ENCODE measurements at places on chromosomes 11 and 22.
A peak's percentile ranks its signal among the peaks of the same experiment; 100 is the strongest.

GRCh38 chr11:94926698-94927237 lies 46.6 kb downstream of the CWC15 start:
- DNase-seq = peak; percentile 35

DNA sequence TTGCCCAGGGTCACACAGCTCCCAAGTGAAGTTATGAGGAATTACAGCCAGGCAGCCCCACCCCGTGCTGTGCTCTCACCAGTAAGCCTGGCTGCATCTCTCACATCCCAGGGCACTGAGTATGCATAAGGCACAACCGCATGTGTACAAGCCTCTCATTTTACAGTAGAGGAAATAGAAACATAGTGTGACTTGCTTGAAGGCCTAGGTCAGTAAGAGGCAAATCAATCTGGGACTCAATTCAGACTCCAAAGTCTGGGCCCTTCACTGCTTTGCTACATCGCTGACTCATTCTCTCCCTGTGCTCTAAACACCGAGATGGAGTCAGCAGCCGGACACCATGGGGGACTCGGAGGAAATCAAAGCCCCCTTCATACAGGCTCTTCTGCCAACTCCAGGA lies 7.9 kb downstream of the ABTB2 start:
- peak; percentile 63 for DNase-seq

- DNase-seq = no peak
Observed at GRCh38 chr22:35886309-35886708, 142.3 kb downstream of the RBFOX2 start.

DNA sequence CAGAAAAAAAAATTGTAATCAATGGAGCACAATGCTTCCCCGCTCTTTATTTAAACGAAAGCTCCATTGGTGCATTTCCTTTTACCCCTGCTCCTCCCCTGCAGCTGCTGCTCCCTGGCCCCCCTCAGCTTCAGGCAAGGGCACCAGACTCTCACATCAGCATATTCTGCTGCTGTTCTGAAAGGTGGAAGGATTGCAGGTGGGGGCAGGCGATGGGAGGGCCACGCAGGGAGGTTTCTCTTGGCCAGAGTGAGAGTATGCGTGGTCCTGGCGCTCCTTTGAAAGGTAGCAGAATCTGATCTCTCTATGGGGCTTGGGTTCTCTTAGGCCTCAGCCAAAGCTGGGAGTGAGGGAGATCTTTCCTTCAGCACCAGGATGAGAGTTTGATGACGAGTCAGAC lies 240.9 kb upstream of the CADM1 start:
- DNase-seq = no peak

DNA sequence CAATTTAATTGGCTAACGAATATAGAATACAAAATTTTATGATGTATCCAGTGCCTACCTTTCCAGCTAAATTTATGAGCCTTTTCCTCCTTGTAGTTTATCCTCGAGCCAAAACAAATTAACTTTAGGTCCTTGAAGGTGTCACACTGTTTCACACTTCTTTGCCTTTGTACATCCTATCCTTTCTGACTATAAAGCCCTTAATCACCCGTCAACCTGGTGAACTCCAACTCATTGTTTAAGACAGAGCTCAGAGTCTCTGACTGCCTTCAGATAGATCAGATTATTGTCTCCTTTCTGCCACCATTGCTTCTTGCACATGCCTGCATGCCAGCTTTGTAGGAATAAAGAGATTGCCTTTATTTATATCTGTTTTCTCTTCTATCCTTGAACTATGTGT lies 58.8 kb downstream of the CNTN5 start:
- DNase-seq = no peak

DNA sequence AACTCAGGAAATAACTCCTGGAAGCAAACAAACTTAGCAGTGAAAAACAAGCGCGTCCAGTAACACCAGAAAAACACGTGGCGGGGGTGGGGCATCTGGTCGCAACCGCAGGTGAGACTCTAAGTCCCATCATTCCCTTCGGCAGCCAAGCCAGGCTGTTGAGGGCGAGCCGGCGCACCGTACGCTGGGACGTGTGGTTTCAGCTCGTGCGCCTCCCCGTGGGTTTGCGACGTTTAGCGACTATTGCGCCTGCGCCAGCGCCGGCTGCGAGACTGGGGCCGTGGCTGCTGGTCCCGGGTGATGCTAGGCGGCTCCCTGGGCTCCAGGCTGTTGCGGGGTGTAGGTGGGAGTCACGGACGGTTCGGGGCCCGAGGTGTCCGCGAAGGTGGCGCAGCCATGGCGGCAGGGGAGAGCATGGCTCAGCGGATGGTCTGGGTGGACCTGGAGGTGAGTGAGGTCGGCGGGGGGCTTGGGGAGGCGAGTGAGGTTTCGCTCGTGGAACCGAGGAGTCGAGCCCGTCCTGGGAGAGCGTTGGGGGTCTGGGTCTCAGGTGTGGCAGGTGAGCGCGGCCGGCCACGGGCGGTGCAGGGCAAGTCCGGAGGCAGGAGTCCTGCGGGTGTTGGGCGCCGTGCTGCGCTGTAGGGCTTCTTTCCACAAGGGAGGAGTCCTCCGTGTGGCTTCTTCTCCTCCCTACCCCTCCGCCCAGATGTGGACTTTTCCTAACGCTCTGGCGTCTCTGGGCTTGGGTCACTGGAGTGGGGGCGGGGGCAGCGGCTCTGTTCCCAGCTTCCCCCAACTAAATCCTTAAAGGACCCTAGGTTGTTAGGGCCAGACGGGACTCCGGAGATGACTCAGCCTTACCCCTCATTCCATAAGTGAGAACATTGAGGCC lies at the start of gene REXO2:
REXO2 (plus strand) TSS at position 239 of the 892 bp plus-strand sequence; CDS start at position 301, 62 bp downstream.
- DNase-seq = peak; percentile 97

- no peak for DNase-seq
Observed at GRCh38 chr11:74141241-74141695, 29.5 kb downstream of the C2CD3 start.

GRCh38 chr22:37674951-37675929 lies at the start of gene LGALS1:
LGALS1 (plus strand) TSS chr22:37675636; CDS start chr22:37675703, 67 bp downstream.
- DNase-seq = peak; percentile 97

GRCh38 chr11:125192183-125192582 lies 27.6 kb downstream of the PKNOX2 start:
- DNase-seq = no peak

- peak; percentile 97 for DNase-seq
Observed at GRCh38 chr11:62709247-62710000, 1.9 kb downstream of the GNG3 start.

DNA sequence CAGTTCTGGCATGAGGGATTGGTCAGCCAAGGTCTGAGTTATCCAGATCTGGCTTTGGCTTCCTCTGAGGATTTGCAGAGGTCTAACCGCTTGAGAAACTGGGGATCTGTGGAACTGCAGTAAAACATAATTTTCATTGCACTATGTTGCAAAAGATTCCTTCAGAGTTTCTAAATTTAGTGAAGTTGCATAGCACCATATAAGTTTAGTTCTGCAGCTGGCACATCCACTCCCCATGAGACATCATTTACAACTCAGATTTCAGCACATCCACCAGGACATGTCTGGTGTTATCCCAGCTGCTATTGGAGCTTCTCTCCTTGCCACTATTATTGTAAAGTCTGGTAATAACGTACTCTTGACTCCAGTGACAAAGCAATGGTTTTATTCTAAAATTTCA lies 181.5 kb downstream of the CWF19L2 start:
- no peak for DNase-seq

GRCh38 chr11:61526956-61527731 lies 18.6 kb downstream of the LRRC10B start:
- no peak for DNase-seq

DNA sequence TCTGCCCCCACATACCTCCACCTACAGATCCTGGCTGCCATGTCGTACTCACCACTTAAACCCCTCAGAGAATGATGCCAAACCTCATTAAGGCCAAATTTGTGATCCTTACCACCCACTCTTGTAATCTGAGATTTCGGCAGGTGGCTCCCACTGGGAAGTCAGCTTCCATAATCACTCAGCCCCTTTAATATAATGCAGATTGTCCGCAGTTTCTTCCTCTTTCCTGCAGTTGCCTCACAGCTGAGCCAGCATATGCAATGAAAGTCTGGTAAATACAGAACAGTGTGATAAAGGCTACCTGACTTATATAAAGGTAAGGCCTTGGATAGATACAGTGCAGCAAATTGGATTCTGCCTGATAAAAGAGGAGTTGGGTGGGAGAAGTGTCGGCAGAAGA lies 515.2 kb upstream of the TENM4 start:
- no peak for DNase-seq

- DNase-seq = no peak
Observed at GRCh38 chr22:31935961-31936635, 8.2 kb upstream of the YWHAH start.

DNA sequence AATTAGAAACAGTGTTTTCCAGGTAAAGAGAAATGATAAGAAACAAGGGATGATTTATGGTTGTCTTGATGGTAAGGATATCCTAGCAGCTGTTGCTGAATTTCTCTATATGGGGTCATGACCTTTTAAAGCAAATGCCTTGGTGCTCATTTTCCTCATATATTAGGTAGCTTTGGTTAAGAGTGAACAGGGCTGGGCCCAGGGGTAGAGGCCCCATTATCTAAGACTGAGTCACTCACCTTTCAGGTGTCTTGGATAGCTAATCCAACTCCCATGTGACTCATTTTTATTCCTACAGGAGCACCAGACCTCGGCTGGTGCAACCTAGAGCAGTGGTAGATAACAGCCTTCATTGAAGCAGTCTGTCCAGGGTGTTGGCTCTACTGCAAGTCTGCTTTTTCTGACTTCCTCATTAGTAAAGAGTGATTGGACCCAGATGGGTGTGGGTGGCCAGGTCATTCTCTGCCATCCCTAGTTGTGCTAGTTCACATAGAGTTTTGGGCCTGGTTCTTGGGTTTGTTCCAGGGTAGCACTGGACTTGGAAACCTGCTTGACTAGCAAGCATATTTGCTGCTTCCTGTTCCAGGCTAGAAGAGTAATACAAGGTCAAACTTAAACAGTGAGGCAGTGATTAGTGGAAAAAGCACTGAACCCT lies 37.4 kb downstream of the CTNND1 start:
- peak; percentile 14 for DNase-seq

- peak; percentile 32 for DNase-seq
Observed at GRCh38 chr11:14424096-14424495, 65.1 kb upstream of the RRAS2 start.

- DNase-seq = no peak
Observed at GRCh38 chr11:90845126-90845525, 622.3 kb upstream of the CHORDC1 start.

GRCh38 chr22:49259839-49260615 lies 567.6 kb downstream of the BRD1 start:
- DNase-seq = no peak

DNA sequence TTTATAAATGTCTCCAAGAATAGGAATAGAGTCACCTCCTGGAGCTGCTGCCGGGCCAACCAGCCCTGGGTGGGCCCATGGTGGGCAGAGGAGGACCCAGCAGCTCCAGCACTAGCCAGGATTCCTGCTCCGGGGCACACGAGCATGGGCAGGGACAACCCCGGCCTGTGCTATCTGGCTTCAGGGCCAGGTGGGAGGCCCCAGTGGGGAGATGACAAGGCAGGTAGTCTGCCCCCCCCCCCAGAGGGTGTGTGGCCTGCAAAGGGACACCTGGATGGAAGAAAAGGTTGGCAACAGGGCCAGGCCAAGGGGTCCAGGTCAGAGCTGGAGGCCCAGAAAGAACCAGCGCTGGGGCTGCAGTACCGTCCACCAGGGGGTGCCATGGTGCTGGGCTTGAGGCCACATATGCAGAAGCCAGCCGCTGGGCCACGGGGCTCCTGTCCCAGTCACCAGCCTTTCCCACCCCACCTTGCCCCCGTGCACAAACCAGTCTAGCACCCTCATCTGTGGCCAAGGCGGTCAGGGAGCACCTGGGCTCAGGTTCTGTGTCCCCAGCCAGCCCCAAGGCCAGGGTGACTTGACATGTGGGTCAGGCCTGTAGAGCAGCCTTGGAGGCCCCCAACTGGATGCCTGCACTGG lies 3.4 kb downstream of the TSPAN32 start:
- DNase-seq = peak; percentile 70

DNA sequence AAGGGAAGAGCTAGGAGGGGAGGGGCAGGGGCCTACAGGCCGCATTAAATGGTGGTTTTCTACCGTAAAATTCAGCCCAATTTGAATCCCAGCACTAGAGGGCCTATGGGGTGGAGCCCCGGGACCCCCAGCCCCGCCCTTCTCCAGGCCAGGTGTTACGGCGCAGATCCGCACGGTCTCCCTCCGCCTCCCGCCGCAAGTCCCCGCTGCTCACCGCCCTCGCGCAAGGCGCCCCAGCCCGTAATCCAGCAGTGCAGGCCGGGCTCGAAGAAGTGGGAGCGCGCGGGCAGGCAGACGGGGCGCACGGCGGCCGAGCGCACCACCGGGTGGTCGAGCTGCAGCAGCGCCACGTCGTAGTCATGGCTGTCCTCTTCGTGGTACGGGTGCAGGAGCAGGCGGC lies 17.3 kb downstream of the KCTD17 start:
- peak; percentile 27 for DNase-seq

DNA sequence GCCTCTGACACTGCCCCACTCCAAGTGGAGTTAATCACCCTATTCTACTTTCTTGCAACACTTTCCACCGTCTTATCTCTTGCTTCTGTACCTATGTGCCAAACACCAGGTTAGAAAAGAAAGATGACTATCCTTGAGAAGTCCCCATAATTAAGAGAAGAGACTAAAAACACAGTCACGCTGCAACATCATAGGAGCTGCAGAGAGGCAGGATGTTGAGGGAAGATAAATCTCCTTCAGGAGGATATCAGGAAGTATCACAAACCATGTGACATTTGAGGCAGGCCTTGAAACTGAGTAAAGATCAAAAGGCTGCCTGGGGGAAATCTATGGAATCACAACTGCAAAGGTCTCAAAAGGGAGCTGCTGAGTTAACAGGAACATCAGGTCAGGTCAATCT lies 24.8 kb downstream of the GAB2 start:
- DNase-seq = no peak

- DNase-seq = peak; percentile 89
Observed at GRCh38 chr11:13339195-13340153, 61.9 kb downstream of the BMAL1 start.

- DNase-seq = no peak
Observed at GRCh38 chr11:110909336-110909735, 197.1 kb upstream of the ARHGAP20 start.

GRCh38 chr22:41831383-41831782 lies 1.5 kb upstream of the SREBF2 start:
- no peak for DNase-seq

DNA sequence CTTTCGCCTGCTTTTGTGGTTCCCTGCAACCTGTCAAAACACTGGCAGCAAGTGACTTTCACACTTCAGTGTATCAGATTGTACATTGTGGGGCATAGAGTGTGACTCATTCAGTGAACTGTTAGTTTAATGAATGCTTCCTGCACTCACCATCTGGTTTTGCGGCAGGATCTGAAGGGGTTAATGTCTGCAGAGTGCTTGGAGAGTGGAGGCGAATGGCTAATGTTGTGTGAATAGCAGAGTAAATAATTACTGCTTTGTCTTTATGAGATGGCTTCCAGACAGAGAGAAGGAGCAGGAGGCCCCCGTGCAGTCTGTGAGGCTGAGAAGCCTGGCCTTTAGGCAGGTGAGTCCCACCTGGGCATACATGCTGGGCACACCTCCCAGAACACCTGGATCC lies 454.3 kb upstream of the KIRREL3 start:
- peak; percentile 63 for DNase-seq

- no peak for DNase-seq
Observed at GRCh38 chr22:48643066-48643731, 1184.5 kb downstream of the BRD1 start.

Data from Daoy (cell line).